ENCODE measurements at places on chromosomes 11 and 22.

DNA sequence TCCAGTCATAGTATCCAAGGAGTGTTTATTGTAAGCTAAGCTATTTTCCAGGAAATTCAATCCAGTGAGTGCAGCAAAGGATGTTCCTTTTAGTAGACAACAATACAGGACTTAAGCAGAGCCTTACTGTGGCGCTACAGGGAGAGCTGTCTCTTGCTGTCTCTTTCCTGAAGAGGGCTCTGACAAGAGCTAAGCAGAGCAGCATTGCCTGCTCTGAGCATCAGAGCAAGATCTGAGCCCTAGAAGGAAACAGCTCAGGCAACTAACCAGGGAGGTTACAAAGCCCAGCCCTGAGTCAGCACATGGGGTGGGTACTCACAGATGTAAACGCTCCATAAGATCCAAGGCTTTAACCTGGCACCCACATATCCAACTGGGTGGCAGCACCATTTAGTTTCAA is 8.0 kb downstream of the LAYN start:
- DNase-seq: no peak

- DNase-seq: no peak
Measured at GRCh38 chr11:111981270-111981669, 43.9 kb upstream of the DLAT start.

DNA sequence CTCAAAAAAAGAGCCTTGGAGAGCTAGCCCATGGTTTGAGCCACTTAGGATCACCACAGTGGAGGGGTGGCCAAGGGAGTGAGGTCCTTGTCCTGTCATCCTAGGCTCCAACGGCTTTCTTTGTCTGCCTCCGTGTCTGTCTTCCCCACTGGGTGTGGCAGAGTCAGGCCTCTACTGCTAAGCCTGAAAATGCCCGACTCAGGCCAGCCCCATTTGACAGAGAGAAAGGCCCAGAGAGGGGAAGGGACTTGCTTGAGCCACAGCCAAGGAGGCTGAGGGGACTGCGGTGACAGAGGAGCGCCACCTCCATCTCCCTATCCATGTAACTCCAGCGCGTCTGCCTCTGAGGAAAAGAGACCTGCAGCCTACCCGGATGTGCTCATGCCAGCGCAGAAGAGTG is 27.8 kb upstream of the CD82 start:
- DNase-seq: no peak

GRCh38 chr11:126669416-126669815 is 313.9 kb downstream of the ST3GAL4 start:
- DNase-seq: no peak

DNA sequence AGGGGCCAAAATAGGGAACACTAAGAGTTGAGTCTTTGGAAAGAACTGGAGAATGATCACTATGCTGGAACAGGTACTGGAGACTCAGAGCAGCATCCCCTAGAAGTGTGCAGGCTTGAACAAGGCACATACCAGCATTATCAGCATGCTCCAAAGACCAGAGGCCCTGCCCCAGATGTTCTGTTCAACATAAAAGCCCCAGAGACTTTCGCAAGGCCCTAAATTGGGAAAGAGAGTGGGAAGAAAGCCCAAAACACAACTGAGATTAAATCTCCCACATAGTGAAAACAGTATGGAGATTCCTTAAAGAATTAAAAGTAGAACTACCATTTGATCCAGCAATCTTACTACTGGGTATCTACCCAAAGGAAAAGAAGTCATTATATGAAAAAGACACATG is 9.4 kb downstream of the CNGA4 start:
- DNase-seq: no peak

- no peak for DNase-seq
Measured at GRCh38 chr11:13210424-13210823, 67.2 kb upstream of the BMAL1 start.

DNA sequence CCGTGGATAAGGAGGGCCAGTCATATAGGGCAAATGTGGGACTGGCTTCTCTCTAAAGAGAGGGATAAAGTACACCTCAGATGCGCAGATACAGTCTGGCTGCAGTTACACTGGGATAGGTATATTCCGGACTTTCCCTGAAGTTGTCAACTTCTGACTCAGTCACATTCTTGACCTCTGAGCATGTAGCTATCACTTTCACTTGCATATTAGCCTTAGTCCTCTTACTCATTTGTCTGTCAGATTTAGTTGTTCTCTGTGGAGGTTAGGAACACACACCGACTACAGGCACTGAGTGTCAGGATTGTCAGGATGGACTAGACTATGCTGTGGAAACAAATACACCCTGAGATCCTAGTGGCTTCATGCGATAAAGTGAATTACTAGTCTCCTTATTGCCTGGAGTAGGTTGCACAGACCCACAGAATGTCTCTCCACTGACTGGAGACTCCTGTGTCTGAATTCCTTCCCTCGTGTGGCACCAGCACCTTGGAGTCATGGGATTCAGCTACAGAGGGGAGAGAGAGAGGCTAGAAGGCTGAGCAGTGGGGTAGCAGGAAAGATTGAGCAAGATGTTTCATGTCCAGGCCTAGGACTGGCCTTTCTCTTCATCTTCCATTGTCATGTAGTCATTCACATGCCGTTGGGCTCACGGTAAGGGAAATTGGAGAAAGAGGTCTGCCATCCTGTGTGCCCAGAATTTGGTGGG is 654.3 kb downstream of the NTM start:
- no peak for DNase-seq

DNA sequence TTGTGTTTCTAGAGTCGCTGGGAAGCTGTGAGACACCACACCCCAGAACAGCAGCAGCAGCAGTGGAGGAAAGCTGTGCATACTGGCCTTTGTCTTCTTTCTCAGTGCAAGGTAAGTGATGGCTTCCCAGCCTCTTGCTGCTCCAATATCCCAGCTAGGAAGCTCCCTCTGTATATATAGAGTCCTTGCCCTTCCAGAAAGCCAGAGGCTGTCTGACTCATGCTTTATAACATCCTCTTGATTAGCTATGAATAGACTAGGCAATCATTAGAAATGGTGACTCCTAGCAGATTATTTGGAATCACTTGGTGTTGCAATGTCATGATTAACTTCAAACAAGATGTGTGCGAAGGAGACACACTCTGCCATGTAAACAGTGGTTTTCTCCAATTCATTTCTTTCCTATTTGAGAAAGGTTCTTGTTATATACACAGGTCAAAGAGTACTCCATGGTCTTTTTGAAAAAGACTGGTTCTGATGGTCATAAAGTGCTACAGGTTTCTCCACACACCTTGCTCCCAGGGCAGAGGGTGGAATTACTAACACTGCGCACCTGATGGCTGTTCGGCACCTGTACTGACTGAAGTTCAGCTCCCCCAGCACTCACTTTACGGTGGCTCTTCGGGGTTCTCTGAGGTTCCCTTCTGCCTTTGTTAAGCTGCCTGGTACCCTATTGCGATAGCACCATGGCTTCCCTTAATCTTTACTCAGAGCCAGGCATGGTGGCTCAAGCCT is at the start of gene MMP1:
Gene MMP1 (minus strand): TSS at position 149 of the 735 bp plus-strand sequence. CDS start 68 bp downstream, at position 81.
- no peak for DNase-seq

DNA sequence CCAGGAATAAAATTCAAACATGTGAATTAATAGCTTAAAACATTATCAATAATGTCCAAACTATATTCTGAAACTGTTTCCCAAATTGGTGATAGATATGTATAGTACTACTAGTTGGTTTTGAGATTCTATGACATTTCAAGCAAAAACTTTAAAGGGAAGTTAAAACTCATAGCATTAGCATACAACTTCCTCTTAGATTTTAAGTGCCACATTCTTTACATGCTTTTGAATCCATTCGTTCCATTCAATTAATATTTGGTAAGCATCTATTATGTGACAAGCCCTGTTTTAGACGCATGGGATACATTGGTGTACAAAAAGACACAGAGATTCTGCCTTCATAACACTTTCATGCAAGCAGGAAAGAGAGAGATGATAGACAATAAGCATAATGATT is 8.9 kb downstream of the PATL1 start:
- DNase-seq: no peak

All from T-helper 22 cell (primary cell).